ENCODE measurements at places on chromosomes 5 and 9. TPM values are rescaled to one million over a fixed set of nuclear protein-coding genes. Genes with fewer than 3 reads are reported as not detected.

Gene SLC46A2
- total RNA-seq, result not detected

Gene ELP1
- 19.8 TPM for total RNA-seq

Gene BHMT2
- 3.8 TPM for total RNA-seq

Gene SLC9A3
- total RNA-seq, result 1.3 TPM

Gene C8G
- not detected for total RNA-seq

Gene ANKRD31
- 0.12 TPM for total RNA-seq

Gene CSF1R
- not detected for total RNA-seq

Gene ARHGAP26
- total RNA-seq, result 7.0 TPM

Gene PCDHA1
- total RNA-seq, result not detected

Gene SAXO1
- total RNA-seq, result not detected

Gene FYB1
- total RNA-seq, result not detected

Gene THBS4
- total RNA-seq, result 0.29 TPM

Gene TAF1L
- not detected for total RNA-seq

Gene C5orf58
- total RNA-seq, result not detected
